GM12891 (cell line): ENCODE measurements at places on chromosomes 13 and 19.

GRCh38 chr19:33700408-33701013, 78.8 kb downstream of the CHST8 start:
- DNase-seq, result no peak

DNA sequence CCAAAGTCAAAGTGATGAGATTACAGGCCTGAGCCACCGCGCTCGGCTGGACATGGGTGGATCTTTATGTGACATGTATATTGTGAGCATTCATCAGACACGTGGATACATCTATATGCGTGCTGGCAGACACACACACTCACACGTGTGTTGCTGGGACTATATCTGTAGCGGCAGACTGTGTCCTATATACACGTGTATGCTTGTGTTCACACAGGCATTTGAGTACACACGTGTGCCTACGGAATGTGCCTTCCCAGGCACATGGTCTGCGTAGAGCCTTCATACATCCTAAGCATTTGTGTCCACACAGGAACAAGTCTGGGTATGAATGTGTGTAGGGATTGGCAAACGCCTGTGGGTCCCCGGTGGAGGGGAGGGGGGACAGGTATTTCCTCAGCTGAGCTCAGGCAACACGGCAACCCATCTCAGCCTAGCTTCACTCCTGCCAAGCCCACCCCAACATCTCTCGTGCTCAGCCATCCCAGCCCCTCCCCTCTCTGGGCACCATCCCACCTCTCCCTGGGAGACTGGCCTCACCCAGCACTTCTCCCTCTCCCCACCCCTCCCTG, 2.6 kb downstream of the UNC13A start:
- DNase-seq, result no peak

GRCh38 chr13:94408314-94409036, 71.0 kb downstream of the DCT start:
- DNase-seq, result no peak

- no peak for DNase-seq
Measured at GRCh38 chr13:29901710-29902631, 51.6 kb upstream of the UBL3 start.

- DNase-seq, result no peak
Measured at GRCh38 chr13:95388420-95389079, 87.3 kb upstream of the ABCC4 start.

DNA sequence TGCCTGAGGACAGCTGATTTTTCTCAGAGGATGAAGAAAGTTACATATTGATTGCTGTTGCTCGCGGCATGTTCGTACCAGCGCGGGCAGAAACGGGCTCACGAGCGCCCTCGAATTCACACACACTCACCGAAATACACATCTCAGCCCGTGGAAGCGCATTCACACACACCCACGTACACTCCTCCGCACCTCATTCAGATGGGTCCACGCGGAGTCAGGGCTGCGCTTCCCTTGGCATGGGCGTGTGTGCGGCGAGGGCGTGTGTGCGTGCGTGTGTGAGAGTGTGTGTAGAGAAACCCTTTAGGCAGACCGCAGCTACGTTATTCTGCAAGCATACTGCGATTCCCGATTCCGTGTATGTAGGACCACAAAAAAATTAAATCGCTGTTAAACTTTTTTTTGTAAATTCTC, 2.1 kb upstream of the PCDH17 start:
- DNase-seq, result no peak

- DNase-seq, result no peak
Measured at GRCh38 chr19:55015126-55015525, 22.9 kb downstream of the GP6 start.

DNA sequence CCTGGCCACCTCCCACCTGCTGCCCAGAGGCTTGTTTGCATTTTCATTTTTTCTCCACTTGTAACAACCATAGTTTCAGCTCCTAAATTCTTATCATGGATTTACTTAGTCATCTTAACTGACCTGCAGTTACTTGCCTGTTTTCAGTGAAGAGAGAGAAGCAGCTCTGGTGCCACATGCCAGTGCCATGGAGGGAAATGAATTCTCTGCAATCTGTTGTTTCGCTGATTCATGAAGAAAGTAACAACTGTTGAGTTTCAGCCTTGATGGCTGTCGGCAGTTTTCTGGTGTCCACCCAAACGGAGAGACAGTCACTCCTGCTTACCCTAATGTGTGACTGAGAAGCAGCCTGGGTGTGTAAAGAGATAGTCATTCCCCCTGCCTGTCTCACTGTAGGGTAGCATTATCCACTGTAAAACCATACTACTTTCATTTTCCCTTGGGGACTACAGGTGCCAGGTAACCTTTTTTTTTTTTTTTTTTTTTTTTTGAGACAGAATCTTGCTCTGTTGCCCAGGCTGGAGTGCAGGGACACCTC, 116.1 kb downstream of the DNAJC3 start:
- DNase-seq, result no peak

DNA sequence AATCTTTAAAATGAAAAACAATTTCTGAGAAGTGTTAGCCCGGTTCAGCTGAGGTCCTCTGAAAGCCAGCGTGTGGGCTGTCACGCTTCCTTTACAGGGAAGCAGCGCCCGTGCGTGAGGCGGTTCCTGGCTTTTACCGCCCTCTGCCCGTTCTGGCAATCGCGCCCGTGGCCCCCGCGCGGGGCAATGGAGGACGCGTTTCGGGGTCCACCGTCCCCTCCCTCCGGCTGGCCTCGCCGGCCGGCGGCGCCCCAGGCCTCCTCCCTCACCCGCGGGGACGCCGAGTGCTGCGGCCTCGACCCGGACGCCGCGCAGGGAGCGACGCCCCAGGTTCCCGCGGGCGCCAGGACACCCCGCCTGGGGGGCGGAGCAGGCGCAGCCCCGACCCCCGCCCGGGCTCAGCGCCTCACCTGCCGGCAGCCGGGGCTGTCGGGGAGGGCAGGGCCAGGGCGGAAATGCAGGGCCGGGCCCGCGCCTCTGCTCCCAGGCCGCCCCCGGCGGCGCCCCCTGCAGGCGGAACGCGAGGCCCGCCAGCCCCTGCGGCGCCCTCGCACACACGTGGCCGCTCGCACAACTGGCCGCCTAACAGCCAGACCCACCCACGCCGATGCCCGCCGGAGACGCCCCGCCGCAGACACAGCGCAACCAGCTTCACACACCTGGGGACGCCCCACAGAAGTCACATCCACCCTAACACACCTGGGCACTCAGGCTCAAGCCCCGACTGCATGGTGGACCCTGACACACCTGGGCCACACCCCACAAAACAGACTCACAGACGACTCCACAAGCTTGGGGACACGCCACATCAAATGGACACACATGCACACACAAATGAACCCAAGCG, at the start of gene GGACT:
TSS of gene GGACT (minus strand) at position 459 of the 847 bp plus-strand sequence. CDS start 56,198 bp downstream, outside the sequence.
- peak; percentile 96 for DNase-seq

DNA sequence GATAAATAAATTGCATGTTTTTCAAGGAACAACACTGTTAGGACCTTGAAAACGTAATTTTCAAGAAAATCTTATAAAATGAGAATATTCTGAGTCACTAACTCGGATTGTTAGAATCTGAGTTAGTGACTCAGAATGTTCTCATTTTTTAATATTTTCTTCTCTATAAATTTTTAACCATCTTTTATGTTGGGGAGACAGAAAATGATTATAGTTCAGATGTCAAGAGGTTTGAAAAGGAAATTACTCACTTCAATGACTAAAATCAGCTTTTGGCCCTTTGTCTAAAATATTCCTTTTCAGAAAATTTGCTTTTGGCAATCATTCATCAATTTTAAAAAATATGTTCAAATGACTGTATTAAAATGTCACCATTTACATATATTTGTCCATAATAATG, 264.2 kb upstream of the EDNRB start:
- DNase-seq, result no peak

DNA sequence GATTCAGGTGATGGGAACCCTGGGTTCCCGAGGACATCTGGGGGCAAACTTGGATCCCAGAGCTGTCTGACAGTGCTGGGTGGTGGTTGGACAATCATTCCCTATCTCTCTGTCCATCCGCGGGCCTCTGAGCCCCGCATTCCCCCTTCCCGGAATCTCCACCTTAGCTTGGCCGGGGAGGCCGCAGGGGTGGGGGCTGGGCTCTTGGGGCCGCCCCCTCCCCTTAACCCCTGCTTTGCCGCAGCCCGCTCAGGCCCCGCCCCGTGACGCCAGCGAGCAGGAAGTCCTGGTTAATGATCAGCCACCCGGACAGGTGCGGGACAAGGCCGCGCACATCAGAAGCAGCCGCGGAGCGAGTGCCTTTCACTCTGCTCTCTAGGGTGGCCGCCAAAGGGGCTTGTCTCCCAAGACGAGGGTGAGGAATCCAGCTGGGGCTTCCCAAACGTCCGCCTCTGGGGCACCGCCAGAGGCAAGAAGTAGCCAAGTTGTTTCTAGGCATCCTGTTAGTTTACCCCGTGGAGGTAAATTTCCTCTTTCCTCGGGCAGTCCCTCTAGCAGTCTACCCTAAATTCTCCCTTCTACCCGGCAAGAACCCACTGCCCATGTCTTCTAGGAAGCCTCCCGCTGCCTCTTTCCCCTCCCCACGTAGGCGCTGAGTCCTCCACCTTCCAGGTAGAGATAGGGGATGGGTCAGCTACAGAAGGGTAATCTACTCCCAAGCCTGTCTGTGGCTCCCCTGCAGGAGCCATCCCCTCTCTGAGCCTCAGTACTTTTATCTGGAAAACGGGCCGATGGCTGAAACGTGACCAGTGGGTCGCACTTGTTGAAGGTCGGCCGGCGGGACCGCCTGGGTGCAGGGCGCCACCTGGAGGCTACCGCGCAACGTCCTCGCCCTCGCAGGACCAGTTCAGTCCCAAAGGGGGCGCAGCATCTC, 3.0 kb downstream of the IRF2BP1 start:
- DNase-seq, result peak; percentile 86

GRCh38 chr13:97321616-97322321, 99.6 kb downstream of the MBNL2 start:
- DNase-seq, result no peak

- no peak for DNase-seq
Measured at GRCh38 chr13:70088926-70089325, 18.7 kb upstream of the ATXN8OS start.

GRCh38 chr19:10408511-10409283, 5.4 kb upstream of the CDC37 start:
- DNase-seq, result no peak

DNA sequence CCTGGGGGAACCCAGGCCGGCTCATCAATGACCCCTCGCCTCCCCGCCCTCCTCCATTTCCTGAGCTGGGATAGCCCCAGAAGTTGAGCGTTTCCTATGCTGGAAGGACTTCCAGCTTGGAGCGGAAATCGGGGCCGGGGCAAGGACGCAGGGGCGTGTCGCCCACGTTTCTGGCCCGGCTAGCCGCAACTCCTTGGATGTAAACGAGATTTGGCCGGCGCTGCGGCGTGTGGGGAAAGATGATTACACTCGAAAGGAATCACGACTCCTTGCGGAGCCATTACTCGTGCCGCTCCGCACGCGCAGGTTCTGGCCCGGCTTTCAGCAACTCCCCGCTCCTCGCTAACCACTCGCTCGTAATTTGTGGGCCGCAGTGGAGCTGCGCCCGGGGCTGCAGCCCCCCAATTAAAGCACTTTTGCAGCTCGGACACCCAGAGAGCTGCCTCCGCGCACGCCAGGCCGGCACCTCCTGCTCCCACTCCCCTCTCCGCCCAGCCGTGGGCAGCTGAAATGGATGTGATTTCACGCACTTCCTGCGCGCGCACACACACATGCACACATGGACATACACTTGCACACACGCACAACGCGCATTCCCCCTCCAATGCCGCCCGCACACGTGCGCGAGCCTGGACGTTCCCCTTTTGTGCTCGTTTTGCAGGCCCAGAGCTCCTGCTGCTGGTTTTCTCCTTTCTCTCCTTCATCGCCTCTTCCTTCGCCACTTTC, 15.7 kb downstream of the ZIC5 start:
- DNase-seq, result no peak

GRCh38 chr13:66984241-66984640, 245.9 kb downstream of the PCDH9 start:
- DNase-seq, result no peak

GRCh38 chr13:51961493-51962403, 49.5 kb downstream of the ATP7B start:
- DNase-seq, result no peak

- DNase-seq, result no peak
Measured at GRCh38 chr19:51131780-51132680, 7.3 kb downstream of the SIGLEC9 start.

DNA sequence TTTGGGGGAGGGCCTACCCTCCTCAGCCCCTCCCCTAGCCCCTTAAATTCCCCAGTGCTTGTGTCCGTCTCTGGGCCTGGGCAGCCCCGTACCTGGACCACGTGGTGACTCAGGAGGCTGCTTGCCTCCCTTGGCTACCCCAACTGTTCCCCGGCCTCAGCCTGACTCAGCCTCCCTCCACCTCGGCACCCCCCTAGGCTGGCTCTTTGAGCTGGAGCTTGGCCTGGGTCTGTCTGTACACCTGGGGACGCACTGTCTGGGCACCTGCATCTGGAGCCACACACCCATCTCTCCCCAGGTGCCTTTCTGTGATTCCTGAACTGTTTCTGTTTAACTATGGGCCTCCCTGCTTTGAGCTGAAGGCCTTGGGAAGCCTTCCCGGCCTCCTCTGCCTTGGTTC, 1.8 kb upstream of the KLK14 start:
- no peak for DNase-seq

- DNase-seq, result no peak
Measured at GRCh38 chr19:47230921-47231214, at the start of gene BBC3. Gene BBC3 (minus strand): TSS chr19:47231199. CDS start chr19:47228431, 2,768 bp downstream.

DNA sequence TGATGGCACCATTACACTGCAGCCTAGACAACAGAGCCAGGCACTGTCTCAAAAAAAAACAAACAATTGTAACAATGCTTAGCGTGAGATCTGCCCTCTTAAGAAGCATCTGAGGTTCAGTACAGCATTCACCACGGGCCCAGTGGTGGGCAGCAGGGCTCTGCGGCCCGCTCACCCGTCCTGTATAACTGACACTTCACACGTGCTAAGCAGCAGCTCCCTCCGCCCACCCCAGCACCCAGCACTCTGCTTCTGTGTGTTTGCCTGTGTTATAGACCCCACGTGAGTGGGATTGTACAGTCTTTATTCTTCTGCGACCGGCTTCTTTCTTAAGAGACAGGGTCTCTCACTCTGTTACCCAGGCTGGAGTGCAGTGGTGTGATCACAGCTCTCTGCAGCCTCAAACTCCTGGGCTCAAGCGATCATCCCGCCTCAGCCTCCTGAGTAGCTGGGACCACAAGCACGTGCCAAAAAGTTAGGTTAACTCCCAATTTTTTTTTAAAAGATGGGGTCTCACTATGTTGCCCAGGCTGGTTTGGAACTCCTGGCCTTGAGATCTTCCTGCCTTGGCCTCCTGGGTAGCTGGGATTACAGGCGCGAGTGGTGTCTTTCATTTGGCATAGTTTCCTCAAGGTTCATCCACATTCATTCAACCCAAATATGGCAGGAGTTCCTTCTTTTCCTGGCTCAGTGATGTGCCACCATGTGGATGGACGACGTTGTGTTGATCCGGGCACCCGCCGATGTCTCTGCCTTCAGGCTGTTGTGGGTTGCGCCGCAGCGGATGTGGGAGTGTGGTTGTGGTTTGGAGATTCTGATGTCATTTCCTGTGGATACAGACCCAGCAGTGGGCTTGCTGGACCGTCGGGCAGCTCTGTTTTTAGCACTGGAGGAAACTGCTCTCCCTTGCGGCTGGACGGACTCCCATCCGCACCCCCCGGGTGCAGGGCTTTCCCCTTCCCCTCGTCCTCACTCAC, 170.0 kb downstream of the KDM4B start:
- peak; percentile 82 for DNase-seq
